ENCODE measurements at places on chromosomes 1 and 21. TPM values are rescaled to one million over a fixed set of nuclear protein-coding genes. Genes with fewer than 3 reads are reported as not detected.

- H3K4me3 ChIP-seq = no peak overlapping the region
- peaks cover 38% of the 10 kb centered on the region for H3K4me1 ChIP-seq
Measured at GRCh38 chr1:246159279-246160227, 347.5 kb downstream of the SMYD3 start.

- no peak overlapping the region for H3K27ac ChIP-seq
- H3K27me3 ChIP-seq = no peaks in the 10 kb centered on the region
- no peaks in the 10 kb centered on the region for H3K36me3 ChIP-seq
- peak; percentile 83 for DNase-seq
Measured at GRCh38 chr1:172089768-172090510, 248.6 kb downstream of the DNM3 start.

DNA sequence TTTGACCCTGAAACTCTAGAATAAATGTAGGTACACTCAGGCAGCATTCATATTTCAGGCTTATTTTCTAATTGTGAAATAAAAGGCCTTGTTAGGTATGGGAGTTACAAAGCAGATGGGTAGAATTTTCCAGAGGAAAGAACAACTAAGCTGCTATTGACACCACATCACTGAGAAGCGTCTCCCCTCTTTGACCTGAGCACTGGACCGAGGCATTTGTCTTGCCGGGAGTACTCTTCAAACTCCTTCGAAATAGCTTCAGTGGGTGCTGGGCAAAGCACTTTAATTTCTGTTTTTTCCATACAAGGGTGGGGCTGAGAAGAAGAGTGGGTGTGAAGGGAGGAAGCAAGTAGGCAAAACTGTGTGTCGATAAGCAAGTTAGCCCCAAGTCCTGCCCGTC is 36.4 kb downstream of the ABCA4 start:
- no peak overlapping the region for H3K27ac ChIP-seq
- peaks cover 37% of the 10 kb centered on the region for H3K27me3 ChIP-seq
- no peaks in the 10 kb centered on the region for H3K36me3 ChIP-seq
- H3K4me3 ChIP-seq = no peak overlapping the region
- no peaks in the 10 kb centered on the region for H3K4me1 ChIP-seq

DNA sequence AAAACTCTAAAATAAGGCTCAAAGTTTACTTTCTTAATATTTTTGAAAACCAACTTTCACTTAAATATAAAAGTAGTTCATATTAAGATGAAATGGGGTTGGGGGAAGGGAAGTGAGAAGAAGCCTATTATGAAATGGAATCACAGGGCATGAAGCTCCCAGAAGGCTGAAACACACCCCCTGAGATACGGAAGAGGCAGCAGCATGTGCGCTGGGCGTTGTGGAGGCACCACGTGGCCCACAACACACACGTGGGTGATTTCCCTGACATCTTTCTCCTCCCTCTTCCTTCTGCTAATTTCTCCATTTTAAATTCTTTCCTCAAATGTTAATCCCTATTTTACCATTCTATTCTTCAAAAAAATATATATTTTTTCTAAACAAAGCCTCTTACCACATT is 35.6 kb upstream of the SEC16B start:
- no peak for DNase-seq
- no peak overlapping the region for H3K27ac ChIP-seq
- no peaks in the 10 kb centered on the region for H3K27me3 ChIP-seq
- H3K4me3 ChIP-seq = no peak overlapping the region

Gene KIAA1614
- total RNA-seq = 0.27 TPM

GRCh38 chr1:8017495-8018197 is 8.5 kb downstream of the ERRFI1 start:
- H3K4me1 ChIP-seq = peaks cover 57% of the 10 kb centered on the region
- H3K4me3 ChIP-seq = peak overlapping the region; percentile 97
- H3K27ac ChIP-seq = peak overlapping the region; percentile 93
- no peaks in the 10 kb centered on the region for H3K27me3 ChIP-seq

- H3K36me3 ChIP-seq = peaks cover 21% of the 10 kb centered on the region
- no peak overlapping the region for H3K4me3 ChIP-seq
- DNase-seq = no peak
- no peak overlapping the region for H3K27ac ChIP-seq
- no peaks in the 10 kb centered on the region for H3K27me3 ChIP-seq
Measured at GRCh38 chr1:99737016-99737415, 29.4 kb downstream of the FRRS1 start.

DNA sequence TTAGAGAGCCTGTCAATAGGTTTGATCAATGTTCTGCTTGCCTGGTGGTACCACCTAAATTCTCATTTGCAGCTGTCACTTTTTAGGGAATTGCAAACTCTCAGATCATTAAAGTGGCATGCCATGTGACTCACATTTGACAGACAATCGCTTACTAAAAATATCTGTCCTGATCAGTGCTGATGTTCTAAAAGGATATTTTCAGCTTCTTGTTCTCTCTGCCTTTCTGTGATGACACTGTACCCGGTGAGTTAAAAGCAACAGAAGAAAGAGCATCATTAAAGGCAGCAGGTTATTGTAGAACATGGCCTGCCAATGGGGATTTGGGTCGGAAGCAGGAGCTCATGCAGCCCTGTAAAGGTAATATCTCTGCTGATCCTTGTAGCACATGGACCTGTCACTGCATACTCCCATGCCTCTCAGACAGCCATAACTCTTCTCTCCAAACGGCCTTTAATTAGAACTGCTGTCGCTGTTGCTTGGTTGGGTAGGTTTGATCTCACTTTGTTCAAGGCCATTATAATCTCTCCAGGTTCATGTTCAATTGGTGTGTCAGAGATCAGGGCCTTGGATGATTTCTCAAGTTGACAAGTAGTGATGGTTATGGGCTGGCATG is 441.3 kb upstream of the DEPDC1 start:
- no peak overlapping the region for H3K4me3 ChIP-seq
- no peaks in the 10 kb centered on the region for H3K4me1 ChIP-seq
- no peaks in the 10 kb centered on the region for H3K27me3 ChIP-seq
- no peak overlapping the region for H3K27ac ChIP-seq

Data from Calu3 (cell line).